Activated T-helper 1 cell treated with anti-CD3 and anti-CD28 coated beads, Interleukin-2, amount 50 U/mL, for 16 hours (primary cell): ENCODE measurements at places on chromosomes 12 and 14.

- no peak for DNase-seq
Observed at GRCh38 chr12:10102322-10102721, 3.5 kb upstream of the CLEC1A start.

DNA sequence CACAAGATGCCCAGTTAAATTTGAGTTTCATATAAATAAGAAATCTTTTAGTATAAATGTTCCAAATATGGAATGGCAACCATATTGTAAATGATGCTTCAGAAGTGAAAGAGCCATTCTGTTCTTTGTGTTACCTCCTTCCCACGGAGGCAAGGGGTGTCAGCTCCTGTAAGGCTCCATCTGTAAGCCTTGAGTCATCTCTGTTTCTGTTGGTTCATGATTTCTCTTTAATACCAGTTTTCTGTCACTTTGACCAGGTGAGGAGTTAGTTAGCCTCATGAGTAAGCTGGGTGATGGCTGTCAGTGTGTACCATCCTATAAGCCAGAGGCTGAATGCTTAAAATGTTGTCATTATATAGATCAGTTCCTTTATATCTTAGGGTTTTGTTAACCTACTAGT is 61.9 kb downstream of the TMEM30B start:
- no peak for DNase-seq

DNA sequence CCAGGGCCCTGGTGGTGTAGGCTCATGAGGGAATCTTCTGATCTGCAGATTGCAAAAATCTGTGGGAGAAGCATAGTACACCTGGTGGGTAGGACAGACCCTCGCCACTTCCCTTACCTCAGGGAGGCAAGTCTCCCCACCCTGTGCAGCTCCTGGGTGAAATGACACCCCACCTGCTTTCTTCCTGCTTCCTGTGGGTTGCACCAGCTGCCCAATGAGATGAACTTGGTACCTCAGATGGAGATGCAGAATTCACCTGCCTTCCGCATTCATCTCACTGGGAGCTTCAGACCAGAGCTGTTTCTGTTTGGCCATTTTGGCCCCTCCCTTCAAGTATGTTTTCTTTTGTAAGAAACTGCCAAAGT is 4.7 kb downstream of the CLEC2D start:
- DNase-seq, result no peak

DNA sequence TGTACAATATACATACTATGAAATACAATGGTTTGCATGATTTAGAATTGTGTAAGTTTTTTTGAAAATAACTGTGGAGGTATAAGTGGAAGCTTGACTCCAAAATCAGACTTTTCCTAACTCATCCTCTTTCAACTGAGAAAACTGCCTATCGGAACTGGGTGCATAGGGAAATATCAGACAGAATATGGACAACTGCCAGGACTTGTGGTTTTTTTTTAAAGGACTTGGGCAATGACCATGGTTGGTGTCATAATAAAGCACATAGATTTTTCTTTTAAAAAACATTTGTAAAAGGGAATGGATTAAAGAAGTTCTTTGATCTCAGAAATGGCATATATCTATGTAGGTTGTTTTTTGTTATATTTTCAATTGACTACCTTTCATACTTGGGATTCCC is 53.3 kb upstream of the LRRK2 start:
- no peak for DNase-seq

DNA sequence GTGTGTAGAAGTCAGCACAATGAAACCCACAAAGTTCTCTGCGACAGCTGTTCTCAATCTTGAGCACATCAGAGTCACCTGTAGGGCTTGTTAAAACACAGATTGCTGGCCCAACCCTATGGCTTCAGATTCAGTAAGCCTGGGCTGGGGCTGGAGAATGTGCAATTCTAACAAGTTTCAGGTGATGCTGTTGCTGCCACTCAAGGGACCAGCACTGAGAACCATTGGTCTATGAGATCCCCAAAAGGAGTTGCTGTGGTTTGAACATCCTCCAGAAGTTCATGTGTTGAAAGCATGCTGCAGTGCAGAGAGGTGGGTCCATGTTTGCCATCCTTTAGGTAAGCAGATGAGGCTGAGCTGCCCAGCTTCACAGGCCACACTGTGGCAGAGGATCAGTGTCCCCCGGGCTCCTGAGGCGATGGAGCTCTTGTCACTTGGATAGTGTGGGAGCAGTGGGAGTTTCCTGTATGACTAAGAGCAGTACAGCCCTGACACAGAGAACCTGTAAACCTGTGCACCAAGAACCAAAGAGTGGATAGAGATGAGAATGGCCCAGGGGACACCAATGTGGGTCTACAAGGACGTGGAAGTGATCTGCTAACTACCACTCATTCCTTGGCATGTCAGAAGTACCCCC is 8.0 kb upstream of the RTRAF start:
- DNase-seq, result no peak

DNA sequence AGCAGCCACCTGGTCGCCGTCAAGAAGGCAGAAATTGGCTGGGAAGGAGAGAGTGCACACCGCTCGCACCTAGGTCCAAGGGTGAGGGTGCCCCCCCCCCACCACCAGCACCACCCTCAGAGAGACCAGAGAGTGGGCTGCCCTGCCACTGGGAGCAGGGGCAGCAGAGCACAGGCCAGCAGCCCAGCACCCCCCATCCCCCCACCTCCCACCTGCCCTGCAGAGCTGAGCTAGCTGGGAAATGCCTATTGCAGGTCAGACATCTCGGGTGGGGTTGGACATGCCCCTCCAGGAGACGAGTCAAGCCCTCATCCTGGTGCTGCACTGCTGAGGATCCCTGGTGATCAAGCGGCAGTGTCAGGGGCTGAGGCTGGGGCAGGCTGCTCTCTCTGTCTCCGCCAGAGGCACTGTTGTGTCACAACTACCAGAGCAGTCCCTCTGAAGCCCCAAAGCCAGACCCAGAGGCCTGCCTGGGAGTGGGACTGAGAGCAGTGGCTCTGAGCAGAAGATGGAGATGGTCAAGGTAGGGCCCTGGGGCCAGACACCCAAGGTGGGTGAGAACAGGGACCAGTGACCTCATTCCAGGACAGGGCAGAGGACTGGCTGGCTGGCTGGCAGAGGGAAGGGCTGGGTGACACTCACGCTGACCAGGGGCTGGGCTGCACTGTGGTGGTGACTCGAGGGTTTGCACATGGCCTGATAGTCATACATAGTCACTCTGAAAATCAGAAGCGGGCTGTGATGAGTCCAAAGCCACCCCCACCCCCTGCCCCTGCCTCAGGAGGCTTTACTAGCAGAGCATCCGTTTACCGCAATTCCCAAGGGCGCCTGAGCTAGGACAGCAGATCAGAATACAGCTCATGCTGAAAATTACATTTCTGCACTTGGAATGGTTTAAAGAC is 19.7 kb upstream of the LRTM2 start:
- no peak for DNase-seq

GRCh38 chr12:92550254-92550653 is 152.5 kb upstream of the PLEKHG7 start:
- DNase-seq, result no peak

- no peak for DNase-seq
Observed at GRCh38 chr14:101313268-101313667, 248.0 kb upstream of the DIO3 start.

GRCh38 chr14:102333795-102334705 is 14.5 kb downstream of the ZNF839 start:
- DNase-seq, result no peak

GRCh38 chr14:23025151-23025814 is 9.4 kb downstream of the PSMB5 start:
- DNase-seq, result no peak

DNA sequence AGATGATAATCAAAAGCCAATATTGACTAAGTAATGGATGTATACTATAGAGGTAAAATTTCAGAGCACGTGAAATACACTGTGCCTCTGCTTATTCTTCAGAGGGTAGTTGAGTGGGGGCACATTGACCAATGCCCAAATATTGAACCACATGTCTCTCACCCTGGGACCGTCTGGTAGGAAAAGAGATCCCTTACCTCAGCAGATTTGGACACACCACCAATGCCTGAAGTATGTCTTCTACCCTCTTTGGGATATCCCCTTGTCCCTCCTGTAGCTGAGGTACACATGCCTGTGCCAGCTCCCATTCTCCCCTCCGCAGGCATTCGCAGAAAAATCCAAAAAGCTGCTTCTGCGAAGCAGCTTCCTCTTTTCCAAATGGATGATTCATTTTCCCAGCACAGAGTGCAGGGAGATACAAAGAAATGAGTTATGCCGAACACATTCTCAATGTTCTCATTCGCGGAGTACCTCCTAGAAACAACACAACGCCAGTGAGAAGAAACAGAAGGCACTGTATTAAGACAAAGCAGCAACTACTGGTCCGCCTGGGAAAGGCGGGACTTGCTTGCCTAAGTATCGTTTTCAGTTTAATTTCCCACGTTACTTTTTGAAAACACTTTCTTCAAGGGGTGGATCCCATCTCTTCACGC is 691 bp downstream of the ZFYVE26 start:
- DNase-seq, result no peak

GRCh38 chr12:92136026-92136730 is 9.5 kb downstream of the BTG1 start:
- no peak for DNase-seq

- DNase-seq, result no peak
Observed at GRCh38 chr12:120263748-120264085, 1.8 kb downstream of the PXN start.

- no peak for DNase-seq
Observed at GRCh38 chr12:123293178-123293760, 21.6 kb upstream of the CDK2AP1 start.

DNA sequence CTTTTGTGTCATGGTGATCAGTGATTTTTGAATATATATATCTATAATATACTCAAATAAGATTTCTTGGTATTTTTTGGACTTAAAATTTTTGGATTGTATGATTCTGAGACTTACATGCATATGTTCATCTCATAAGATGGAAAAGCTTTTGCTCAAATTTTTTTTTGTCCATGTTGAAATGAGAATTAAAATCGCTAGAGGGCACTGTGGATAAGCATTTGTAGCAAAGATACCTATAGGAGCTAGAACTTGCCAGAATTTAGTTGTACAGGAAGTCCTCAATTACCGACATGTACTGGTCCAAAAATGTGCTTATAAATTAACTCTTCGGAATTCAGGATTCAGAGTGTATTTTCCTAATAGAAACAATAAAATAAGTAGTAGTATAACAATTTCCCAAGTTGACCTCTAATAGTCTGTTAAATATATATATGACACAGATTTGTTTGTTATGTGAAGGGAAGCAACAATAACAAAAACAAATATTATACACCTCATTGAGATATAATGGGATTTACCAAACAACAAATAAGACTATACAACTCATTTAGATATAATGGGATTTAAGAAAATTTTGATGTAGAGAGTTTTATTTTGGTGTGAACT is 179.6 kb downstream of the TMEM117 start:
- no peak for DNase-seq

- no peak for DNase-seq
Observed at GRCh38 chr12:132164426-132164825, 20.2 kb downstream of the NOC4L start.

DNA sequence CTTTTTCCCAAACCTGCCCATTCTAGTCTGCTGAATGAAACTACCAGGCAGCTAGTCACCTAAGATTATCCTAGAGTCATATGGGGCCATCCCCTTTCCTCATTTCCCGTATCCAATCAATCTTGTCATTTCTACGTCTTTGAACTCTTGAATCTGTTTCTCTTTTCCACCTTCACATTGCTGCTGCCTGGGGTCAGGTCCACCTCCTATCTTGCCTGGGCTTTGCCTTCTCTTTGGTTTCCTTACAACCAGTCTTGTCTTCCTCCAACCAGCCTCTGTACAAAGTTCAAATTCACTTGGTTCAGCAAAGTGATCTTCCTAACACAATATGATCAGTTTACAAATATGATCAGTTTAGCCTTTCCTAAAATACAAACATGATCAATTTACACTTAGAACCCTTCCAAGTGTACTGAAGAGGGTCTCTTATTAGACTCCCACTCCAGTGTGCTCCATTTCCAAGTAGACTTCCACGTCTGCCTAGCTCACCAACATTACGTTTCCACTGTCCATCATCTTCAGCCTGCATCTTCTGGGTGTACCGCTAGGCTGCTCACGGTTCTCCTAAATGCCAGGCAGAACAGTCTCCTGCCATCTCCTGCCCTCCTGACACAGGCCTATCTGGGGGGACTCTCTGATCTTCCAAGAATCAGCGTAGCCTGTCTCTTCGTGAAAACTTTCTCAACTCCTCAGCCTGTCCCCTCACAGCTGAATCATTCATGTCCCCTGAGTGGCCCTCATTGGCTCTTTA is 4.1 kb upstream of the ACVR1B start:
- no peak for DNase-seq

DNA sequence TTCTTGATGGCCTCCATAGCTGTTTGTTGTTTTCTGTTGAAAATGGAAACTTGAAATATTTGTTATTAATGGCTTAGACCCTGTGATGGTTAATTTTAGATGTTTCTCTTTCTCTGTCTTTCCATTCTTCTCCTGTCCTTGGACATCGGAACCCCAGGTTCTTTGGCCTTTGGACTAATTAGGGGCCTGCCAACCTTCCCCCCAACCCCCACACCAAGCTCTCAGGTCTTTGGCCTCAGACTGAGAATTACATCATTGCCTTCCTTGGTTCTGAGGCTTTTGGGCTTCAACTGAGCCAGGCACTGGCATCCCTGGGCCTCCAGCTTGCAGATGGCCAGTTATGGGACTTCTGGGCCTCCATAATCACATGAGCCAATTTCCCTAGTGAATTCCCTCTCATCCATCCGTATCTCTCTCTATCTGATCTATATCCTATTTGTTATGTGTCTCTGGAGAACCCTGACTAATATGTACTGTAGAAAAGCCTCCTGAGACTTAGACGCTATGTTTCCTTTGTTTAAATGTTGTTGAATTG is 71.6 kb downstream of the FGD4 start:
- DNase-seq, result no peak

DNA sequence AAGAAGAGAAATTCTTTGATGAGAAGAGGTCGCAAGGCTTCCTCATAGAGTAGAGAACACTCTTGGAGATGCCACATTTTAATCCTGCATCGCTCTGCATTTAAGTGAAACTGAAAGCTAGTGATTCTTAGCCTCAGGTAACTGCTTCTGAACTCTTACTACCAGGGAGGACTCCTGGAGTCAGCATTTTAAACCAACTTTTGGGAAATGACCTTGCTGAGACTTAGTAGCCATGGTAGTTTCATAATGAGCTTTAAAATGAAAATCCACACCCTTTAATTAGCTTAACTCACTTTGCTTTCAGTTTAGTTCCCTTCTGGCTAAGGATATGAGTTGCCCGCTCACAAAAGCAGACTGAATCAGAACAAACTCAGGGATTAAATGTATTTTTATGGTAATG is 80.3 kb downstream of the SYNE2 start:
- no peak for DNase-seq

GRCh38 chr14:68081489-68081888 is 261.9 kb downstream of the RAD51B start:
- DNase-seq, result no peak

GRCh38 chr12:23948291-23948690 is 1.2 kb downstream of the SOX5 start:
- no peak for DNase-seq

DNA sequence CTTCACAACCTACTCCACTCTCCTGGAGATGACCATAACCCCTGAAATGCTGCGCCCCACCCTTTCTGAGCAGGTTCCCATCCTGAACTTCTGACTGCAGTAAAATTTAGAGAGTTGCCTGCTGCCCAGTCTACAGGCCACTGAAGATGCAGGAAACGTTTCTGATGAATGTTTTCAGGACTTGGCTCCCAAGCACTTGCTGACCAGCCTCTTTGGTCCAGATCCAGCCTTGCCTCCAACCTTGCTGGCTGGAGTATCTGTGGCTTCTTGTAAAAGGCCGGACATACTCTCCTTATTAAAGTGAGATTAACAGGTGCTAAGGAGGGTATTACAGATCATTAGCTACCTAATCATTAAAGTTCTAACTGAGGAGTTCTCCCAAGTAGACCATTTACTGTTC is 70.3 kb upstream of the STXBP6 start:
- no peak for DNase-seq
